ENCODE measurements at places on chromosomes 3 and 15. TPM values are rescaled to one million over a fixed set of nuclear protein-coding genes. Genes with fewer than 3 reads are reported as not detected.

SNX22 gene
- total RNA-seq = 0.13 TPM

LXN gene
- 157 TPM for total RNA-seq

NAALADL2 gene
- total RNA-seq = 15.9 TPM

PLA2G4B gene
- total RNA-seq = 0.50 TPM

NR1I2 gene
- total RNA-seq = under 0.01 TPM

ITIH3 gene
- total RNA-seq = 2.8 TPM

FGF7 gene
- 17.7 TPM for total RNA-seq

EPHB3 gene
- 2.7 TPM for total RNA-seq

ACOX2 gene
- total RNA-seq = 25.6 TPM

TRNT1 gene
- total RNA-seq = 26.5 TPM

STAC gene
- total RNA-seq = 20.1 TPM

TUSC7 gene
- total RNA-seq = not detected

TMEM212 gene
- not detected for total RNA-seq

TRPM1 gene
- total RNA-seq = not detected

FBLN2 gene
- 547 TPM for total RNA-seq

MKRN2OS gene
- not detected for total RNA-seq

CPLX3 gene
- total RNA-seq = not detected

EPHA6 gene
- 0.13 TPM for total RNA-seq

IMPG2 gene
- total RNA-seq = 0.44 TPM

Measured in aortic smooth muscle cell (primary cell).